MV-4-11 (cell line): ENCODE measurements at places on chromosomes 13 and 19.

GRCh38 chr19:30513082-30513411 is 140.9 kb downstream of the ZNF536 start:
- no peak for DNase-seq

DNA sequence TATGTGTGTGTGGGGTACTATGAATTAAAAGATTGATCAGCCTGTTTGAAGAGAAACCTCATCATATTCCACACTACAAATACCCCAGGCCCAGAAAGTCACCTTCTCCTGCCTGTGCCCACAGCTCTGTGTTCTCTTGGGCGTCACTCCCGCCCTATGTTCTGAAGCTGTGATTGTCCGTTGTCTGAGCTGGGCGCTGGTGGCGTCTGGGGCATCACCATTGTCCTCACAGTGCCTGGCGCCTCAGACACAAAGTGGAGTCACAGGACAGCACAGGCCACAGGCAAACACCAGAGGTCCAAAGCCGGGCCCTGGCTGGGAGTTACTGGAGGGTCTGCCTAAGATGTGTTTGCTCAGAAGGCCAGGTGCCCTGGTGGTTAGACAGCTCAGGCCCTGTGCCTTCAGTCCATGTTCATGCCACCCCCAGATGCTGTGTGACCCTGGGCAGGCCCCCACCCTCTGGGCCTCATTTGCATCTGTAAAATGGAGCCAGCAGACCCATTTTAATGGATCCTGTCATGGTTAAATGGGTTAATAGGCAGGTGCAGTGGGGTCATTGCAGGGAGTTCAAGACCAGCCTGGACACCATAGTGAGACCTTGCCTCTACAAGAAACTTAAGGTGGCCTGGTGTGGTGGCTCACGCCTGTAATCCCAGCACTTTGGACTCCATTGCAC is 34.5 kb downstream of the DNM2 start:
- no peak for DNase-seq

- peak; percentile 78 for DNase-seq
Observed at GRCh38 chr19:8666814-8667405, 31.7 kb downstream of the ACTL9 start.

DNA sequence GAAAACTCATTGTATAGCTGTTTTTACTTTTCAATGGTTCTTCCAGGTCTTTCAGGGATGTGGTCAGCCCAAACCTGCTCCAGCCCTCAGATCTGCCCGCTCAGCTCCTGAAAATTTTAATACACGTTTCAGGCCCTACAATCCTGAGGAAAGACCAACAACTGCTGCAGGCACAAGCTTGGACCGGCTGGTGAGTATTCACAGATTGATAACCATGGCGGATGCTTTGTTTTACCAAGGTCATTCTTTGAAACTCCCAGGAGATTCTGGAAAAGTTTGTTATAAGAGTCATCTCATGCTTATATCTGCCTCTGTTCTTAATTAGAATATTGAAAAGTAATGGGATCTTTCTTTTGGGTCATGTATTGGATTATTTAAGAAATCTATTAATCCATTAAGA is 173.5 kb downstream of the DCT start:
- DNase-seq: no peak

DNA sequence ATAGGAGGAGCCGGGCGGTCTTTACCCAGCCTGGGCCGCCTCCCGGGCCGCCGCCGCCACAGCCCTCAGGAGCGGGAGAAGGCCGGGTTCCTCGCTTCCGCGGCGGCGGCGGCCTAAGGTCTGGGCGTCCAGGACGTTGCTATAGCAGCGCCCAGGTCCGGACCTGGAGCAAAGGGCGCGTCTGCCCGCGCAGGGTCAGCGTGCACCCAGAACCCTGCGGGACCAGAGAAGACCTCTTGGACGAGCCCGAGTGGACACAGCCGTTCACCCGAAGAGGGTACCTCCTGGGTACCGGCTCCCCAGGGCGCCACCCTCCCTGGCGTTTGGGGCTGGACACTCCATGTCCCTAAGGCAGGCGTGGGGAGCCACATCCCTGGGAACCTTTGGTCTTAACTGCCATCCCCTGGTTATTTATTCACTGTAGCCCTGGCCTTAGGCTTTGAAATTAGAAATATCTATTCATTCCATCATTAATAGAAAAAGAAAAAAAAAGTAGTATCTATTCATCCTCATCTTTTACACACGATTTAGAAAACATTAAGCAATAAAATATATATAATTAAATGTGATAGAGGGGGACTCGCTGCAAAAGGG is 2.4 kb downstream of the DZIP1 start:
- DNase-seq: no peak

- peak; percentile 73 for DNase-seq
Observed at GRCh38 chr19:55173714-55174409, 6.2 kb downstream of the SYT5 start.

GRCh38 chr13:52776726-52777125 is 37.1 kb upstream of the CNMD start:
- DNase-seq: no peak

DNA sequence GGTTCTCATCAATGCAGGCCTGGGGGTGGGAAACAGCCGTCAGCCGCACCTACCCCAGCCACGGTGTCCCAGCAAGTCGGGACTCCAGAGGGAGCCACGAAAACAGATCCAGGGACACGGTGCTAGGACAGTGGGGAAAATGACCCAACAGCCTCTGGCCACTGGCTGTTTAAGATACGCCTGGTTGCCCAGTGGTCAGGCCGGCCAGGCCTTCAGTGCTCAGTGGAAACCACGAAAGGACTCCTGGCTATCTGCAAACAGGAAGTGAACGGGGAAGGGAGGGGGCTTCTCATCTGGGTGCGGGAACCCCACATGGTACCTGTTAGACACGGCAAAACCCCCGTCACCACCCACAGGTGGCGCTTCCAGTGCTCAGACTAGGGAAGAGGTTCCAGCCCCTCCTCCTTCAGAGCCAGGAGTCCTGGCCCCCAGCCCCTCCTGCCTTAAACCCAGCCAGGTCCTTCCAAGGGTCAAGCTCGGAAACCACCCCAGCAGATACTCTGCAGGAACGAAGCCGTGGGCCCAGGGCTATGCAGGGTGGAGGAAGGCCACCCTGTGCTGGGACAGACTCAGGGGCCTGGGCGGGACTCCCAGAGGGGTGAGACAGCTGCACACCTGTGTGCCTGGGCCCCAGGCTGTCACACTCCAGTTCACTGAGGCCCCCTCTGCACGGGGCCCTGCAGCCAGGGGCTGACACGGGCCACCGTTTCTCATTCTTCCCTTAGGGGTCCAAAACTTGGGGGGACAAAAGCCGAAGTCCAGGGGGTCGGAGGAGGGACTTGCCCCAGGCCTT is 4.5 kb downstream of the PPP1R12C start:
- no peak for DNase-seq

DNA sequence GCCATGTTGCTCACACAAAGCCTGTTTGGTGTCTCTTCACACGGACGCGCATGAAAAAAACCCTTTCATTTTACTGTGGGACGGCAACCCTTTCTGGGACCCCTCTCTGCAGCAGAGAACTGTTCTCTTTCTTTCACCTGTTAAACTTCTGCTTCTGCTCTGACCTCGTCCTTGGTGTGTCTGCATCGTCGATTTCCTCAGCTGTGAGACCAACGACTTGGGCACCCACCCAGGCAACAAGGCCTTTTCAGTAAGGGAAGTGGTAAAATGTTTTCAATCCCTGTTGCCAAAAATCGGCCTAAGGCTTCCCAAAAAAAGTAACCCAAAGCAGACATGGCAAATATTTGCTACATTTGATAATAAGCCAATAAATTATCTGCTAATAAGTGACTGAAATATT is 515.3 kb downstream of the IRS2 start:
- no peak for DNase-seq

DNA sequence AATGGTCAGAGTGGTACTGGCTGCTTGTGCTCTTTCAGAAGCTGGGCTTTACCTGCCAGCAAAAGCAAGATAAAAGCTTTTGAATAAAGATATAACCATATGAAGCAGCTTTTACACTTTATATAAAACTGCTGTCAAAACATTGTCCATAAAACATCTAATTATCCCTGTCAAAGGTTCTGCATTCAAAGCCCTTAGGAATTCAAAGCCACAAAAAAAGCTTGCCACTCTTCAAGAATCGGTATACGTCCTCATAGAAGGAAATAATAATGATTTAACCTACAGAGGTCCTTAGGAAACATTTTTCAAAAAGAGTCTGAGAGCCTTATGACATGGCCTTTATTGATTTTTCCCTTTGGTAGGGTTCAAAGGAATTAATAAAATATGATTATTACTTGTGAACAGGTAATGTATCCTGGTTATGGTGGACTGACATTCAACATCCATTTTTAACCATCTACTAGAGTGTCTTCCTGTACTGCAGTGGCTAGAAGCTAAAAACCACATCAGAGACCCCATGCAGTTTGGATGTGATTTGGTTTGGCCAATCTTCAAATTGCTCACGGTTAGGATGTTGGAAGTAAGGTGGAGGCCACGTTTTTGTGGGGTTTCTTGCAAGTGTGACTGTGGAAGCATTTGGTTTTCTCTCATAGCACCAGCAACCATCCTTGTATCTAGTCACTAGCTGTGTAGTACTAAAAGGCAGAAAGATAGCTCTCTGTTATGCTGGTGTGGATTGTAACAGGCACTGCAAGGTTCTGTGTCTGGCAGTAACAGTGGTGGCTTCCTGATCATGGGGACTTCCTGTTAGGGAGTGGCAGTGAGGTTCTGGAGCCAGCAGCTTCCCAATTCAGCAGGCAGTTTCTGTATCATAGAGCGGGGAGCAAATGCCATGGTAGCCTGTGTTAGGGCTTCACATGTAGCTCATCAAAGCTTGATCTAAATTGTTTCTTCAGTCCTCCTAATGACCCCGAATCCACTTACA is 441.5 kb downstream of the DIAPH3 start:
- DNase-seq: peak; percentile 18

DNA sequence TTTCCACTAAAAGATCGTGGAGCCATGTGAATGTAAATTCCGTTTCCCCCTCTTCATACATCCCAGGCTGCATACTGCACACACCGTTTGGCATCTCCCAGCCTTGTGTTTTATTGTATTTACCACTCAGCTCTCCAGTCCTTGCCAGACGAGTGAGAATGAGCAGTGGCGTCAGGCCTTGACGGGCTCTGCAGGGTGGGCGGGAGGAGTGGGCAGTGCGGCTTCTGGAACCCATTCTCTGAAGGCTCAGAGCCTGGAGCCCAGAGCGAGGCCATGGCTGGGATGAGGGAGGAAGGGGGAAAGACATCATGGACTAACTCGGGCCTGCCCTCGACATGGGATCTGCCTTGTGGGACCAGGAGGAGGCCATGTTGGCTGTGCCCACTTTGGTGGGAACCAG is 25.1 kb downstream of the BICRA start:
- DNase-seq: no peak

- no peak for DNase-seq
Observed at GRCh38 chr13:52003541-52003940, 7.7 kb downstream of the ATP7B start.

DNA sequence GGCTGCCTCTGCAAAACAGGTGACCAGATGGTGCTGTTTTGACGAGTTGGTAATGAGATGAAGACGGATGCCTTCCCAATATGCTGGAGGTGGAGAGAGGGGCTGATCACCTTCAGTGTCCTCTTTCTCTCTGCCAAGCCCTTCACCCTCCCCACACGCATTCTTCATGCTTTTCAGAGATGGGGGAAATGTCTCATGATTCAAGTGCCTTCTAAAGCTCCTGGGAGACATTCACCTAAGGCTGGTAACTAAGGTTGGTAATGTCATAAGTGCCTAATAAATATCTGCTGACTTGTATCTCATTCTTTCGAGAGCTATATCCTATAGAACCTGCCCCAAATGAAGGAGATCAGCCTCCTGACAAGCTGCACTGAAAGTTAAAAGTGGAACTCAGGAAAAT is 86.2 kb upstream of the MBNL2 start:
- DNase-seq: no peak

DNA sequence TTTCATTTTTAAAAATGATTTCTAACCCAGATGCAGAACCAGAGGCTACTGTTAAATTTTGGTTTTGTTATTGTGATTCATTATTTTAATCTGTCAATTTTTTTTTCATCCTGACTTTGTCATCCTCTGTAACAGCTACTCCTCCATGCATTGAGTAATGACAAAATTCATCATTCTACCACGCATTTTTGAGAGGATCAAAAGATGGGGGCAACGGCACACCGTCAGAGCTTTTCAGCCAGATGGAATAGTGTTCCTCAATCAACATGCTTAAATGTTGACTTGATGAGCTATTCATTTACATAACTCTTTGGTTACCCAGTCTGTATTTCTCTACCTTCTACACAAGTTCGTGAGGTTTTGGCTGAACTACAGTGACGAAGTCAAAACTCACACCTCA is 486.3 kb downstream of the EFNB2 start:
- no peak for DNase-seq

GRCh38 chr13:26985285-26985878 is 186.2 kb downstream of the USP12 start:
- peak; percentile 72 for DNase-seq

- no peak for DNase-seq
Observed at GRCh38 chr13:37403776-37404527, 194.6 kb downstream of the POSTN start.

DNA sequence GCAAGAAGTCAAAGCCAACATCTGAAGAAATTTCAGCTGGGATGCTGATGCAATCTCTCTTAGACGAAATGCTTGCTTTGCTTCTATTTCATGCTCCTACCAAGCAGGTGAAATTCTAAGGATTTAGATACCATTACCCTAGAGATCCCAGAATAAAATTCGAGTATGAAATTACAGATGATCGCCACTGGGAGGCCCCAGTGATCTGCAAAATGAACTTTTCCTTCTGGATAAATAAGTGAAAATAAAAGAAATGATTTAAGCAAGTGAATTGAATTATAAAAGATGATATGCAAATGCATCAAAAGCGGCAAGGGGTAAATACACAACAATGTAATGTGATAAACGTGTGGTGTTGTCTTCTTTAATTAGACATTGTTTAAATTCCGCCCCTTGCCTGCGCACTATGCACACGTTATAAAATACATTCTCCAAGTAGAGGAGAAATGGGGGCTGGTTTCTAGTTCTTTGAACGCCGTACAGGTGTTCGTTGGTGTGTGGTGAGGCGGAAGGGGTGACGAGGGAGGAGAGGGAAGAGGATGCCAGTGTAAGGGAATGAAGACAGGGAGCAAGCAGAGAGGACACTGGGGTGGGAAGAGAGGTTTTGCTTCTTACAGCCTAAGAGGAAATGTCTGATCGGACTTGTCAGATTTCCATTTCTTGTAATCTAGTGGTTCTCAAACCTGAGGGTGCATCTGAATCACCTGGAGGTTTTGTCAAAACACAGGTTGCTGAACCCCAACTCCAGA is 58.0 kb downstream of the ERCC5 start:
- no peak for DNase-seq

DNA sequence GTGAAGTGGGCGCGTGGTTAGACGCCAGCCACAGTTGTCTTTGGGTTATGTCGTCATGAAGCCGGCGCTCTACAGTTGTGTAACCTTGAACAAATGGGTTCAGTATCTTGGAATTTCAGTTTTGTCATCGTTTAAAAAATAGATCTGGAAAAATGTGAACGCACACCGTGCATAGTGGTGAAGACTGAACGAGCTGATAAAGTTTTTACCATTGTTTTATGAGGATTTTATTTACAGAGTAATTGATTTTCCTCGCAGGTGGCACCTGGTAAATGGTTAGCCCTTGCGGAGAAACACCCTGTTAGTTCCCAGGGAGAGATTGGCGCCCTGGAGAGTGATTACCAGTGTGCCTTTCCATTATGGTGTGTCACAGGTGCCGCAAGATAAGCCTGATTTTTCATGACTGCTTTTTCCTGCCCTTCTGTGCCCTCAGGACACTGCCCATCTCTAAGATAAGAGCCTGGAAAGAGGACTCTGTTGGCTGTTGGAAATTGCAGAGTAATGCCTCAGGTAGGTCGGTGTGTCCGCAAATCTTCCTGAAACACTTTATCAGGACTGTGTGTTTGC is 577 bp downstream of the ZNF181 start:
- peak; percentile 83 for DNase-seq
